ENCODE measurements at places on chromosomes 2 and 18. TPM values are rescaled to one million over a fixed set of nuclear protein-coding genes. Genes with fewer than 3 reads are reported as not detected.

CEP68 gene
- 10.3 TPM for total RNA-seq

FAP gene
- 25.0 TPM for total RNA-seq

OTOS gene
- not detected for total RNA-seq

CNRIP1 gene
- total RNA-seq: 15.1 TPM

OTX1 gene
- 0.16 TPM for total RNA-seq

RTP5 gene
- not detected for total RNA-seq

SPOPL gene
- total RNA-seq: 6.2 TPM

C2orf15 gene
- 0.16 TPM for total RNA-seq

PLEKHH2 gene
- 2.8 TPM for total RNA-seq

FN1 gene
- 15,712 TPM for total RNA-seq

CCDC68 gene
- total RNA-seq: 1.0 TPM

VIL1 gene
- not detected for total RNA-seq

HJURP gene
- total RNA-seq: 2.7 TPM

MYCN gene
- total RNA-seq: 1.1 TPM

RNPEPL1 gene
- 94.2 TPM for total RNA-seq

CNTNAP5 gene
- total RNA-seq: not detected

CYRIA gene
- total RNA-seq: 4.3 TPM

ZDBF2 gene
- 4.3 TPM for total RNA-seq

LAMA3 gene
- total RNA-seq: 45.0 TPM

STARD6 gene
- total RNA-seq: not detected

All from mesangial cell (primary cell).